ENCODE measurements at places on chromosomes 13 and 19.

- no peak for DNase-seq
Measured at GRCh38 chr19:1274852-1275259, 474 bp upstream of the FAM174C start.

DNA sequence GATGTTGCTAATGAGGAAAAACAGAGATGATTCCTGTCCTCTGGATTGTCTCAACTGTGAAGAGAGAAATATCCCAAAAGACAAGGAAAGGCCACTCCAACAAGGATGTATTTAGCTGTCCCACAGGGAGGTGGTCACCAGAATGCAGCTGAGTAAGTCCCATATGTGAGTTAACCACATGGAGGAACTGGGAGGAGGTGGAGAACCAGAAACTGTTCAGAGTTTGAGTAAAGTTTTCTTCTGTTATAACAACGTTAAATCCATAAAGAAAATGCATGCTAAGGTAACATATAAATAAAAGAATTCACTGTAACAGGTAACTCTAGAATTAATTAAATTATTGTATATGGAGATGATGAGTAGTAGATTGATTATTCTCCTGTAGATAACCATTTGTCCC is 5.3 kb downstream of the ZNF763 start:
- DNase-seq, result no peak

DNA sequence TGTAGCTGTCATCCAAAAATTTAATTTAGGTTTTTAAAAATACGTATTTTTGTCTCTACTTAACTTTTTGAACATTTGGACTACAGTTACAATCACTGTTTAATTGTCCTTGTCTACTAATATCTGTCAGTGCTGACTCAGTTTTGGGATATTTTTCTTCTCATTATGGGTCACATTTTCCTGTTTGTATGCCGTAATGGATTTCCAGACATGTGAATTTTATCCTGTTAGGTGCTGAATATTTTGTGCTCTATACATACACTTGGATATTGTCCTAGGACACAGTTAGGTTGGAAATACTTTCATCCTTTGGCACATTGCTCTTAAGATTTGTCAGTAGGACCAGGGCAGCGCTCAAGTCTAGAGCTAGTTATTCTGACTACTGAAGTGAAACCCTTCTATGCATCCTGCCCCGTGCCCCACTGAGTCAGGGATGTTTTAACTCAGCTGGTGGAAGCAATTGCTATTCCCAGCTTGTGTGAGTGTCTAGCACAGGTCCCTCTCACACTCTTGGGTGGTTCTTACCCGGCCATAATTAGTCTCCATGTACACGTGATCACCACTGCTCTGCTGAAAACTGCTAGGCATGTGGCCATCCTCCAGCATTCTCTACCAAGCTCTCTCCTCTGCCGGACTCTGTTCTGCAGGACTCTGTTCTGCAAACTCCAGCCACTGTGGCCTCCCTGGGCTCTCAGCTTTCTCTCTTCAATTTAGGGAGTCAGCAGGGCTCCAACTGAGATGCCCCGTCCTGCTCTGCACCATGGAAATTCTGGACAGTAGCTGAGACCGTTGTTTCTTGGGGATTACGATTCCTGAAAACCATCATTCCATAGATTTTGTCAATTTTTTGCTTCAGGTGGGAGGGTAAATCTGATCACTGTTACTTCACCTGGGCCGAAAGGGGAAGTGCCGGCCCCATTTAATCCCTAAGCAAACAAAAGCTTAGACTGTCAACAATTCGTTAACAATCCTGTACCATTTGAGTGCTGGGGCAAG is 11.1 kb downstream of the PROZ start:
- DNase-seq, result no peak

DNA sequence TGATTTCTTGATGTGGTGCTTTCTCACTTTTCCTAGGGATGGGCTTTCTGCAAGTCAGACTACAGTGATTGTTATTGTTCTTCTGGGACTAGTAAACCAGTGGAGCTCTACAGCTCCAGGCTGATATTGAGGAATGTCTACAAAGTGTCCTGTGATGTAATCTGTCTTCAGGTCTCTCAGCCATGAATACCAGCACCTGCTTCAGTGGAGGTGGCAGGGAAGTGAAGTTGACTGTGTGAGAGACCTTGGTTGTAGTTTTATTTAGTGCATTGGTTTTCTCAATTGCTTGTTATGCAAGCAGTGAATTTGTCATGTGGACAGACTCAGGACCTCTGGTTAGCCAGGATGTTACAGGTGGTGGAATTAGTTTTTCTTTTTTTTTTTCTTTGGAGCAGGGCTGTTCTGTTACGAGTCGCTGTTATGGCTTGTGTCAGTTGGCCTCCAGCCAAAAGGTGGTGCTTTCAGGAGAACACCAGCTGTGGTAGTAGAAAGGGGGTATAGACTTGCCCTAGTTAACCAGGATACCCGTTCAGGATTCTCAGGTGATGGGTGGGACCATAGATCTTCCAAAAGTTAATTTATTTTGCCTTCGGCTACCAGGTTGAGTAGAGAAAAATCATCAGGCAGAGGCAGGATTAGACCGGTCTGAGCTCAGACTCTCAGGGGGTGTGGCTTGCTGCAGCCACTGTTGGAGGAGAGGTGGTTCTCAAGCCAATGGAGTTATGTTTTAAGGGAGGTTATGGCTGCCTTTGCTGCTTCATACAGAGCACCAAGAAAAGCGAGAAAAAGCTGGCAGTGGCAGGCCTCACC is 11.9 kb upstream of the ZNF675 start:
- peak; percentile 8 for DNase-seq

DNA sequence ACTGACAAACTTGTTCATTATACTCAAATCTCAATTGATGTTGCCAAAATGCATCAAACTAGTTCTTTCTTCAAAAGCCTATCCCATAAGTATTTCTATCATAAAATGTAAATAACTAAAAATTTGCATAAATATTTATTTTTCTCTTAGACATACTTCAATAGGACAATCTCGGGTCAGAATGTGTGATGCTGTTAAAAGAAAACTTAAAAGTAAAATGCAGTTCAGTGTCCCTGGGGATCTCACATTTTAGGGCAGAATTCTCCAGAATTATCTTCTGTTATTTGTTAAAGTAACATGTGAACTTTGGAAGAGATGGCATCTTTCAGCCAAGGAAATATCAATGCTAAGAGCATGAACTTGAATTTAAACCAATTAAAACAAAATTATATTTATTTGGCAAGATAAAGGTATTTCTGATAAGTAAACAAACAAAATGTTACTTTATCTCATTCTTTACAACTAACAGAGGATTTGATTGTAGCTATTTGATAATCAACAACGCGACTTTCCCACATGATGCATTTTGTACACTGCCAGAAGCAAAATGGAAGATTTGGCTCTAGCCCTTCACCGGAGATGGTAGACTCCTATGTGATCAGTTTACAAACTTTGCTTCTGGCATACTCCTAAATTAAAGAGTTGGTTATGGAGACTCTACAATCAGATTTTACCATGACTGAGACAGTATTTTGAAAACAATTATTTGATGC is 169.5 kb upstream of the EDNRB start:
- DNase-seq, result no peak

GRCh38 chr13:40552895-40553294 is 113.5 kb downstream of the FOXO1 start:
- peak; percentile 37 for DNase-seq

GRCh38 chr19:33667141-33667650 is 45.4 kb downstream of the CHST8 start:
- no peak for DNase-seq

- no peak for DNase-seq
Measured at GRCh38 chr19:33806434-33806881, 9.8 kb downstream of the KCTD15 start.

DNA sequence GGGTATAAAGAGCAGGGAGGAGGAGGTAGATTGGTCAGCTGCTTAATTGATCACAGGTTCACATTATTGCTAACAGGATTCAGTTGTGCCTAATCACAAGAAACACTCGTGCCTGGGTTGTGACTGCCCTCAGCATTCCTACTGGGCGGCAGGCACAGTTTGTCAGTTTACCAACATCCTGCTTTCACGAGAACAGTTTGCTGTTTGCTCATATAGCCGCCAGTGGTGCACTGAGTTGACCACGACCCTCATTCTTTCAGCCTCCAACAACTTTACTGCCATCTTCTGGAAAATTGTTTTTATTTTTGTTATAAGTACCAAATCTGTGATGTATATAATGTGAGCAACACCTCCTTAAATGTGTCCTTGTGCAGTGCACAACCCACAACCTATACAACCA is 16.2 kb upstream of the IFT88 start:
- DNase-seq, result no peak

DNA sequence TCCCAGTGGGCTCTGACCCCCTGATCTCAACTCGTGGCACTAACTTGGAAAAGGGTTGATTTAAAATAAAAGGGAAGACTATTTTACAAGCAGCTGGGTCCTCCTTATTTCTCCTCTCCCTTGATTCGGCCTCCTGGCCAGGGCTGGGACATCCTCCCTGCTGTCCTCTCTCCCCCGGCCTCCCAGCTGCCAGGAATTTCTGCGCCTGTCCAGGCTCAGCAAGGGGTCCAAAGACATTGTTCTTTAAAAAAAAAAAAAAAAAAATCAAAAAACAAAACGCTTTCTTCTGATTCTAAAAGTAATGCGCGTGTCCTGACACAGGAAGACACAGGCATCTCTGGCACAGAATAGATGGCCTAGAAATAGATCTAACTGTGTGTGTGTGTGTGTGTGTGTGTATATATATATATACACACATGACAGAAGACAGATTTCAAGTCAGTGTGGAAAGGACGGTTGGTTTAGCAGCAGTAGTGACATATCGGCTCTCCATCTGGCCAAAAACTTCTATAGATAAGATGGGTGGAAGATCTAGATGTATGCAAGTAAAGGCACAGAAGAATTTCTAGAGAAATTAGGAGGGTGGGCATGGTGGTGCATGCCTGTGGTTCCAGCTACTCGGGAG is 12.3 kb upstream of the LENG8 start:
- DNase-seq, result no peak

- no peak for DNase-seq
Measured at GRCh38 chr13:113118261-113119021, 4.2 kb upstream of the F10 start.

DNA sequence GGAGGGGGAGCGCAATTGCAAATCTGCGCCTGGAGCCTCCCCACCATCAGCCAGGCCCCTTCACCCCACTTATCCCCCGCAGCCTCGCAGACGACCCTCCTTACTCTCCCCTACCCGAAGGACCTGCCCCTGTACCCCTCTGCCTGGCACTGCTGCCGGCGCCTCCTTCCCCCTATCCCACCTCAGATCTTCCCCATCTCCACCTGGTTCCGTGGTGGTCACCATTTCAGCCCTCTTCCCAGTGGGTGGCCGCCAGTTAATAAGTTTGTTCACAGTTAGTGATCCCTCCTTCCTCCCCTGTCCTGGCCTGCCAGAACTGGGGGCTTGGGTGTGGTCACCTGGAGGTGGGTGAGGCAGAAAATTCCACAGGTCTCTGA is 397 bp downstream of the SLC44A2 start:
- DNase-seq, result no peak

- peak; percentile 52 for DNase-seq
Measured at GRCh38 chr13:99542788-99543406, 41.6 kb downstream of the TM9SF2 start.

DNA sequence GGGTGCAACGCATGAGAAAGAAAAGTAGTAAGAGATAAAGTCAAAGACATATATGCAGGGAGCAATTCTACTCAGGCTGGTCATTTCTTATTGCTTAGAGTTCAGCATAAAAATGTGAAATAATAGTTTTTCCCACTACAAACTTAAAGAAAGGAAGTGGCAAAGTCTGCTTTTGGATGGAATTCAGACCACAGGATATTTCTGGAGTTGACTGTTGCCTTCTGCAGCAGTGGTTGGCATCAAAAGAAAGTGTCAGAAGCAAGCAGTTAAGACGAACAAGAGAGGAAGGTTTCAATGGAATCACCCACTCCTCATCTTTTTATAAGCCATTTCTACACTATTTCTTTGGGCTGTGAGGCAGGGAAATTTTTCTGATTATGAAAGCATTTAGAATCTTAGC is 36.2 kb upstream of the TRPC4 start:
- no peak for DNase-seq

- peak; percentile 29 for DNase-seq
Measured at GRCh38 chr13:44306371-44307192, 67.0 kb upstream of the SERP2 start.

DNA sequence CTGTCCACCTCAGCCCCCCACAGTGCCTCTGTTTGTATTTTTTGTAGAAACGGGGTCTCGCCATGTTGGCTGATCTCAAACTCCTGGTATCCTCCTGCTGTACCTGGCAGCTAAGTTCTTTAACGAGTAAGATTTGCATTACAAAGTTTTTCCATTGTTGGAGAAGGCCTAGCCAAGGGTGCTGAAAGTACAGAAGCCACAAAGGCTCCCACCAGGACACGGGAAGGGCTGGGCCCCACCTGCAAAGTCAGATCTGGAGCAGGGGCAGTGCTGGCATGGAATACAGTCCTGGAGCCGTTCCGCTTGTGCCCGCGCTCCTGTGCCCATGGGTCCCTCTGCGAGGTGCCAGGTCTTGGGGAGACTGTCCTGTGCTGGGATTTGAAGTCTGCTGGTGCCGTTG is 12.1 kb downstream of the FZR1 start:
- no peak for DNase-seq

DNA sequence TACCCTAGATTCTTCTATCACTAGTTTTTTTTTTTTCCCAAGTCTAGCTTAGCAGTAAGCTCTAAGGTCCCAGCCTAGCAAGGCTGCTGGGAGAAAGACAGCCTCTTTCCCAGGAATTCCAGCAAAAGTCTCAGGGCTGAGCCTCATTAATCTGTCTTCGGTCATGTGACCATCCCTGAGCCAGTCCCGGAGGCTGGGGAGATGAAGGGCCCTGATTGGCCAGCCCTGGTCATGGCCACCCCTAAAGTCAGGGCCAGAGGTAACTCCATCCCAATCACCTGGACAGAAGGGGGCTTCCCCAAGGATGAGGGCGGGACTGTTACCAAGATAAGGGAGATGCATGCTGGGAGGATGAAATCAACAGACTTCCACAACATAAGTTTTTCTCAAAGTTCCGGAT is 43.3 kb downstream of the CCNE1 start:
- DNase-seq, result no peak

DNA sequence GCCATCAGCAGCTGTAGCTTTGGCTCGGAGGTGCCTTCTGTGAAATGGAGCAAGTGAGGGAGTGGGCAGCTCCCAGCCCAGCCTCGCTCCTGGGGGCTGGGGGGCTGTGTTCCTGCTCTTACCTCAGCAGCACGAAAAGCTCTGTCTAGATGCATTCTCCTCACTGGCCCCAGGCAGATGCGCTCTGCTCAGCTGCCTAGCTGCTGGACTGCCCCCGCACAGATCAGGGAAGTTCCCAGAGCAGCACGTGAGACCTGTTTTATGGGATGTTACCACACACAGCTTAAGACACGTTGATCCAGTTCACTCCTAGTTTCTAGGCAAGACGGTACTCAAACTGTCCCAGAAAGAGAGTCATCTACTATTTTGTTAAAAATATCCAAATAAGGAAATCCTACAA is 13.6 kb downstream of the LCP1 start:
- DNase-seq, result no peak

GRCh38 chr13:79724348-79725103 is 243.6 kb downstream of the NDFIP2 start:
- no peak for DNase-seq

Measured in CD4-positive, alpha-beta T cell treated with Interleukin-17A for 4 hours (primary cell).